ENCODE measurements at places on chromosomes 5 and 9.

GRCh38 chr5:136435946-136436543 is 70.7 kb upstream of the TRPC7 start:
- no peak for DNase-seq

GRCh38 chr5:92050970-92051369 is 667.9 kb upstream of the ARRDC3 start:
- no peak for DNase-seq

GRCh38 chr5:311963-312362 is 9.6 kb upstream of the AHRR start:
- DNase-seq, result no peak

DNA sequence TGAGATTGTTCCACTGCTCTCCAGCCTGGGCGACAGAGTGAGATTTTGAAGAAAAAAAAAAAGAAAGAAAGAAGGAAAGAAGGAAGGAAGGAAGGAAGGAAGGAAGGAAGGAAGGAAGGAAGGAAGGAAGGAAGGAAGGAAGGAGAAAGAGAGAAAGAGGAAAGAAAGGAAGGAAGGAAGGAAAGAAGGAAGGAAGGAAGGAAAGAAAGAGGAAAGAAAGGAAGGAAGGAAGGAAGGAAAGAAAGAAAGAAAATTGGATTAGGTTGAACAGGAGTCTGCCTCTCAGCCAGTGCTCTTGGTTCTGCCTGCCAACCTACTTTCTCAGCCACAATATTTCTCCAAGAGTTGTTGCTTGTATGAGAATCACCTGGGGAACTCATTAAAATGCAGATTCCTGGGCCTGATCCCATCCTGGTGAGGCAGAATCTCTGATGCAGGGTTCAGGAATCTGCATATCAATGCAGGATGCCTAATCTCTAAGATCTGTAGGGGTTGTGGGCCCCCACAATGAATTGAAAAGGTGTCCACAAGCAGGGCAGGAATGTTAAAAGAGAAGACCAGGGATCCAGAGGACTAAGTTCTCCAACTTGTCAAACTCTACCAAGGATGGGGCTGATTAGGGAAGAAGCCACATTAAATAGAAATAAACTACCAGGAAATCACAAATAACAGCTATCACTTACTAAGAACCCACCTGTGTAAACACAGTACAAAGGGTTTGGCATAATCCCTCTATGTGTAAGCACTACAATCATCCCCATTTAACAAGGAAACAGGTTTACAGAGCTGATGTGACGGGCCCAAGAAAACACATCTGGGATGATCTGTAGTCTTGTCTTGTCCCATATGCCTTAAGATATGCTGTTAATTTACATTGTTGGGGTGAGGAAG is 23.4 kb upstream of the GALNT10 start:
- DNase-seq, result no peak

DNA sequence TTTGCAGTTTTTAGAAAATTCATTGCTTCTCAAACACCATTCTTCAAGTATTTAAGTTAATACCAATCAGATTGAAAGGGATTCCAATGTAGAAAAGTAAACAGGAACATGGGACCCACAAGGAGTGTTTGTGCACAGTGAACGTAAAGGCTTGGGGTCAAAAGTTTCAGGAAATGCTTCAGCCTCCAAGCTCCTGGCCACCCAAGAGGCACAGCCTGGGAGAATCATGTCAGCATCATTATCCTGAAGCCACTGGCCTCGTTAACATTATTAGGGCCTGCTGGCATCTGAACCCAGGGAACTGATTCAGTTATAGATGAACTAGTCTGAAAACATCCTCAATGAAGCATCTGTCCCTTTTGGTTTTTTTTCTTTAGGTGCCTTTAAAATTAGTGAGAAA is 122.9 kb downstream of the NXNL2 start:
- DNase-seq, result no peak

DNA sequence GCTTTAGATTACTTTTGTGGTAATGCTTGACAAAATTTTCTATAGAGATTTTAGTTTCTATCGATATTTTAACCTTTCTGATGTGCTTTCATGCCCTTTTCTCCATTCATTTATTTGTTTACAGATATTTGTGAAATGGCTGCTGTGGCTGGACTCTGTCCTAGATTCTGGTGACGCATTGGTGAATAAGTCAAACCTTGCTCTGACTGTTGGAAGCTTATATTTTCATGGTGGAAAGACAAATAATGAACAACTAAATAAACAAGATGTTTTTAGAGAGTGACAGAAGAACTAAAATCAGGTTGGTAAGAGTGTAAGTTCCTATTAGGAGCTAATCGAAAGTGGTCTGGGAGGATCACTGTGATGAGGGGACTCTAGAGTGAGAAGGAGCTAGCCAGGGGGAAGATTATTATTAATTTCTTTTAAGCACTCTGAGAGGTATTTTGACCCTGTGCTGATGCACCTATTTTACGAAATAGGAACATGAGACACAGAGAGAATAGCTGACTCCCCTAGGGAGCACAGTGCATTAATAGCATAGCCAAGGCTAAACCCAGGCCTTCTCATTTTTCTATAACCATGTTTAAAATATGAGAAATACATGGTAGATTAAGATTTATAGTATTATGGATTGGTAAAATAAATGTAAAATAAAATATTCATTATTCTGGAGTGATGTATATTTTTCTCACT is 411.9 kb upstream of the ARRDC3 start:
- no peak for DNase-seq

GRCh38 chr5:18850216-18850615 is 1137.8 kb downstream of the CDH18 start:
- no peak for DNase-seq

DNA sequence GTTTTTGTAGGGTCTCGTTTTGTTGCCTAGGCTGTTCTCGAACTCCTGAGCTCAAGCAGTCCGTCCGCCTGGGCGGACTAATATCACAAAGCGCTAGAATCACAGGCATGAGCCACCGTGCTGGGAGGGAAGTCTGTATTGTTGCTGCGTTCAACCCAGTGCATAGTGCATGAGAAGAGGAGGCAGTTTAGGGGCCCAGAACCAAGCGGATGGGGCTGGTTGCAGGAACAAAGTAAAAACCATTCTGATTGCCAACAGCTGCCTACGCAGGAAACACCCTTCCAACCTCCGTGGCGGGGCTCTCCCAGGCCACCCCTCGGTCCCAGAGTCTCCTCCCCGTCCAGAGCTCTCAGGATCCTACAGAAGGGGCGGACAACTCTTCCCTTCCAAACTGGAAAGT is 87.1 kb downstream of the ANXA2R start:
- DNase-seq, result no peak

DNA sequence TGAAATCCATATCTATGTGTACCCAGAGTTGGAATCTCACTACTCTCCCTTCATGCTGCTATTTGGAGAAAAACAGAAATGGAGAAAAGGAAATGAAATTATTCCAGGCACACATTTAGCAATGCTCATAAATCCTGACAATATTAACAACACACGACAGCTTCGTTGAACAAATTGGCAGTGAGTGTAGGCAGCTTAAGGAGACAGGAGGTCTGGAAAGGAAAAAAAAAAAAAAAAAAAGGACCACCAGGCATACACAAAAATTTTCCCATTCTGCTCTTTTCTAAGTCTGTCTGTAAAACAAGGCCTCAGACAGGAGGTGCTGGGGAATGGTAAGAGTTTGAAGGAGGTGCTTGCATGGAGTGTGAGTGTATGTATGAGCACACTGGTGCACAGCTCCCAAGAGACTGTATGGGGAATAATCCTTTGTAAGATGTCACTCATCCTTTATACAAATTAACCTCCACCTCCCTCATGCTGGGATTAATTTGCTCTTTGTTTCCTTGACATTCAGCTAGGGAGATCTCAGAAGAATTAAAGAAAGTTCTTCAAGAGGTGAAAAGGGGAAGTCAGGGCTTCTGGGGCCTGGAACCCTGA is 78.9 kb downstream of the ASTN2 start:
- DNase-seq, result no peak

DNA sequence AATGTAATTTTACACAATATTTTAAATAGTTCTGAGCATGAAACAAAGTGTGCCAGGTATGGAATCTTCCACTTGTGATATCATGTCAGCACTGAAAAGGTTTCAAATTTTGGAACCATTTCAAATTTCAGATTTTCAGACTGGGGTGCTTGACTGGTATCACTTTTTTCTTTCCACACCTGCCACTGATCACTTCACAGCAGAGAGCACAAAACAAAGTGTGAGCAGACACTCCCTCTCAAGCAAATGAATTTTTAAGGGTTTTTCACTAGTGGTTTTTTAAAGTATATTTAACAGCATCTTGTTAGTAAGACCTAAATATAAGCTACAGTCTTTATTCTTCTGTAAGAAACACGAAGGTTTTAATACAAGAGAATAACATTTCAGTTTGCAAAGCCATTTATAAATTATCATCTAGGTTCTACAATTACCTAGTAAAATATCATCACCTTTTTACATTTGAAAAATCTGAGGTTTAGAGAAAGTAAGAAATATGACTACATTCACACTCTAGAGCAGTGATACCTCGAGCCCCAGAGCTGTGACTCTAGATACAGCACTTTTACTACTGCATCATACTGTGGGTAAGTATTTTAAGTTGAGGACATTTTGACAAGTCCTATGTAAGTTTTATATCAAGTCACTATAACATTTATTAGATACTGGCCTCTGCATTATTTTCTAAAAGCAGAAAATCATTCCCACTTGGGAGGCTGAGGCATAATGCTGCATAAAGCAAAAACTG is 14.6 kb downstream of the GOLPH3 start:
- no peak for DNase-seq

DNA sequence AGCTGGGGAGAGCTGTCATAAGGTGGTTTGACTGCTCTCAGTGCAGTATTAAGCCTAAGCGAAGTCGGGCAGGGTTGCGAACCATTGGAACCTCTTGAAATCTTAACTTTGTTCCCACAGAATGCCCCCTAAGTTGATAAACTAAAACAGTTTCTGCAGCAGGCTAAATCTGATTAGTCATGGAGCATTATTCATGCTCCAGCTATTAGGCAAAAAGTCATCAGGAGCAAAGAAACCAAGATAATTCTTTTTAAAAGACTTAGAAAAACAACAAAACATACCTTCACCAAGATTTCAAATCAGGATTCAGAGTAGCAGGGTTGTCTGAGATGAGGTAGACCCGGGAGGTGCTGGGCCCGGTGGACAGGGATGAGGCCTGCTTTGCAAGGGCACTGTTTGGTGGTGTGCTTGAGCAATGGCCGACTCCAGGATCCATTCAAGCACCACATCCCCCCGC is 69.9 kb upstream of the PLPP1 start:
- DNase-seq, result no peak

GRCh38 chr9:74255489-74255984 is 241.6 kb upstream of the RORB start:
- DNase-seq, result no peak

GRCh38 chr9:98549401-98549800 is 159.3 kb downstream of the GABBR2 start:
- no peak for DNase-seq

DNA sequence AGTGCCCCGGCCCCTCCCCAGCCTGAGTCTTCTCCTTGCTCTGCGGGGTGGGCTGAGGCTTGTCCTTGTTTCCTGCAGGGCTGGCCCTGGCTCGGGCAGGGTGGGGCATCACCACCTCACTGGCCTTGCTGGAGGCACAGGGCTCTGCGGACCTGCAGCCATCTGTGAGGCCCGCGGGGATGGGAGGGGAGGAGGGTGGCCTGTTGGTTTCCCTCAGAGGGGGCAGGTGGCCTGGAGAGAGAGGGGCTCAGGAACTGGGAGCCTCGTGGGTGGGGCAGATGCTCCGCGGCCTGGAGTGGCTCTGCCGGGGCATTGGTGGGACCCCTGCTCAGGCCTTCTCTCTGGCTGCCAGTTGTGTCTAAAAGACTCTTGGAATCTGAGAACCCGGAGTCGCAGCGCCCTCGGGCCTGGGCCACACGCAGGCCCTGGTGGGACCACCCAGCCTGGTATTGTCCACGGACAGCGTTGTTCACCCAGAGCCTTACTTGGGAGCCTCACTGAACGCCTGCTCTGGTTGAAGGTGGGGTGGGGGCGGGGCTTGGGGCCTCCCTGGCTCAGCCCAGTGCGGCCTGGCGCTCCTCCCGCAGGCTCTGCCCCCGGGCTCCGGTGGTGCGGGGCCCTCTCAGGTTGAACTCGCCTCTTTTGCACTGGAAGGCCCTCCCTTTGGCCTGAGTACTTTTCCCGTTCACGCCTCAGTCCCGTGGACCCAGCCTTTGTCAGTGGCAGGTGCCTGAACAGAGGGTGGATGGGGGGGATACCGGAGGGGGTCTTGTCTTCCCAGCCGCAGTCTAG is 111.3 kb downstream of the RXRA start:
- no peak for DNase-seq

DNA sequence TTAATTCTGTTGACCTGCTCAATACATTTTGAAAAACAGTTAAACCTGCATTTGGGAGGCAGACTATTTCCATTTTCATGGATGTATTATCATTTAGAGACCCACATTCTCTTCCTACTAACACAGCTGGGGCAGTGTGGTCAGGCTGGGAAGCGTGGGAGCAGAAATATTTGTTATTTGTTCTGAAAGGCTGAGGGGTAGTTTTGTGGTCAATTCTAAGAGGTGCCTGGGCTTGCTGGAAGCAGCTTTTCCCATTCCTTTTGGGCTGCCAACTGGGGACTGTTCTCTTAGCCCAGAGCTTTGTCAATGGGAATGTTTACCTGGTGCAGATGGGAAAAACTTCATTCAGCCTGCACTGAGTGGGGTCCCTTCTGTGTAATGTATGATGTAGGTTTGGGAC is 171.4 kb upstream of the DAP start:
- DNase-seq, result no peak

- peak; percentile 61 for DNase-seq
Measured at GRCh38 chr9:121498150-121498486, 1.5 kb downstream of the GGTA1 start.

DNA sequence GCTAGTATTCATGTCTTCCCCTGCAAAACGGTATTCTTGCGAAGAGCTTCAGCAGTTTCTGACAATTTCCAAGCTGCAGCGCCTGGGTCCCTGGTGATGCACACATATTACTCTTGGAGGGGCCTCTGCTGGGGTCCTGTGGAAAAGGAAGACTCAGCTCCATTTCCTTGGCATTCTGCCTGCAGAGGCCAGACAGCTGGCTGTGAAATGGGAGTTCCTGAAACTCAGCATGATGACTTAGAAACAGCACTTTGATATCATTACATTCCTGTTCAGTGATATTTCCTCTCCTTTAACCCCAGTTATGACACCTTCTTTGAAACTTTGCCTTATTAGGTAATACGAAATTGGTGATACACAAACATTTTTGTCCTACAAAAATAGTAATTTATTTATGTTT is 98.5 kb downstream of the APBA1 start:
- no peak for DNase-seq

DNA sequence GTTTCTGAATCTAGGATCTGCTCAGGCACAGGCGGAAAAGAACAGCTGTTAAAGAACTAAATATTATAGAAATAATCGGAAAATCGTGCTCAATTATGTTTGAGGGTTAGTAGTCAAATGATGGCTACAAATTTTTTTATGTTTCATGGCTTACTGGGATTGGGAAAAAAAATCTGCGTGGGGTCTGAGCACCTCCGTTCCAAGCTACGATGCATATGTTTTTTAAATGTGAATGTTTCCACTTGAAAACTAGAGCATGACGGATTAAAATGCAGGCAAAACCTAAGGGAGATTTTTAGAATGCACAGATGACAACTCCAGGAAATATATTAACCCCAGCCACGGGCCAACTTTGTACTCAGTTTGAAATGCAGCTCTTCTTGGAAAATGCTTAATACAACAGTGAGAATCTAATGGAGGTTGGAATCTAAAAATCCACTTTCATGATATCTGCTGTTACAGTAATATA is 5.3 kb downstream of the OTP start:
- DNase-seq, result no peak

Measured in NCI-H510A (cell line).